ENCODE measurements at places on chromosomes 1 and 21. TPM values are rescaled to one million over a fixed set of nuclear protein-coding genes. Genes with fewer than 3 reads are reported as not detected.

NMNAT1 gene
- 5.3 TPM for total RNA-seq

HP1BP3 gene
- 229 TPM for total RNA-seq

EDN2 gene
- total RNA-seq: 0.28 TPM

AJAP1 gene
- total RNA-seq: not detected

KLHDC7A gene
- total RNA-seq: 14.3 TPM

TSPAN1 gene
- 94.8 TPM for total RNA-seq

GALE gene
- 97.9 TPM for total RNA-seq

ITLN1 gene
- total RNA-seq: 0.54 TPM

SH3BGR gene
- 3.2 TPM for total RNA-seq

ATP1A4 gene
- total RNA-seq: not detected

- no peak for DNase-seq
These were observed 26.4 kb downstream of the ABCA4 start for GRCh38 chr1:94094469-94095111.

DNA sequence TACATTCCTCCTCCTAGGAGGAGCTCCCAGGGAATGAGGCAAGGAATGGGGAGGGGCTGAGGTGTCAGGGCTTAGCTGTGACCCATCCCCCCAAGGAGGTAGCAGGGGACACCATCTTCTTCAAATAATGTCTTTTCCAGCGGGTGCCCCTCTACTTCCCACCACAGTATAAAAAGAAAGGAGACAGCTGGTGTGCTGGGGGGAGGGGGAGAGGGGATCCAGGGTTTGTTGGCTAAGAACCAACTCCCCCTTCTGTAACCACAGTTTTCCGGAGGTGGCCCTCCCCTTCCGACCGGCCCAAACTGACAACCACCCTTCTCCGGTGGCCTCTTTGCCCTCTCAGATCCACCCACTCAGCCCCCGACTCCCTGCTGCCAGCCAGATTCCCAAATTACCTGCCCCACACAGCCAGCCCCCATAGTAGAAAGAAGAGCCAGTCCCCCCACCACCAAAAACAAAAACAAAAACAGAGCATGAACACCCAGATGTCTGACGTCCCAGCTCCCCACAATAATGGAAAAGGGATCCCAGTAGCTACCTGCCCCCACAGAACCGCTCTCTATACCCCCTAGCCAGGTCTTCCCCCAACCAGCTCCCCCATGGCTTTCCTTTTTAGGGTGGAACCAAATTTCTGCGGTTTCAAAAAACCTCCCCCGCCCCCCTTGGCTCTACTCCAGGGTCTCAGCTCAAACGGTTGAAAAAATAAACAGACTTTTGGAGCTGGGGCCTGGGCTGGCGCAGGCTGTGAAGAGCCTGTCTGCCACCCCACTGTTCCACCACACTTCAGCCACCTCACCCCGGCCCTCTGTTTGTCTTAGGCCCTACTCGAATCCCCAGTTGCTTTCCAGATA is 2.1 kb downstream of the ARHGEF2 start:
- DNase-seq: peak; percentile 37

DNA sequence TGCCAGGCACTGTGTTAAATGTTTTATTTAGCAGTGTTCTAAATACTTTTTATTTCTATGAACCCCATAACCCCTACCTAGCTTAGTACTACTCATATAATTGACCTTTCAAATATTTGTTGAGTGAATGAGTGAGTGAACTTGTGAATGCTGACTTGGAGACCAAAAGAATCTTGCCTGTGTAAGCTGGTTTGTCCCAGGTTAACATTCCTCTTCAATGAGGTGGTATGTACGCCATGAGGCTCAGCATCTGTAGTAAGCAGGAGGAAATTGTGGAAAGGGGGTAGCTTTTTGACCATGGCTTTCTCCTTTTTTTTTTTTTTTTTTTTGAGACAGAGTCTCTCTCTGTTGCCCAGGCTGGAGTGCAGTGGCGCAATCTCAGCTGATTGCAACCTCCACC is 14.6 kb downstream of the MED18 start:
- peak; percentile 33 for DNase-seq

GRCh38 chr1:227782226-227782625 is 33.2 kb upstream of the PRSS38 start:
- no peak for DNase-seq

DNA sequence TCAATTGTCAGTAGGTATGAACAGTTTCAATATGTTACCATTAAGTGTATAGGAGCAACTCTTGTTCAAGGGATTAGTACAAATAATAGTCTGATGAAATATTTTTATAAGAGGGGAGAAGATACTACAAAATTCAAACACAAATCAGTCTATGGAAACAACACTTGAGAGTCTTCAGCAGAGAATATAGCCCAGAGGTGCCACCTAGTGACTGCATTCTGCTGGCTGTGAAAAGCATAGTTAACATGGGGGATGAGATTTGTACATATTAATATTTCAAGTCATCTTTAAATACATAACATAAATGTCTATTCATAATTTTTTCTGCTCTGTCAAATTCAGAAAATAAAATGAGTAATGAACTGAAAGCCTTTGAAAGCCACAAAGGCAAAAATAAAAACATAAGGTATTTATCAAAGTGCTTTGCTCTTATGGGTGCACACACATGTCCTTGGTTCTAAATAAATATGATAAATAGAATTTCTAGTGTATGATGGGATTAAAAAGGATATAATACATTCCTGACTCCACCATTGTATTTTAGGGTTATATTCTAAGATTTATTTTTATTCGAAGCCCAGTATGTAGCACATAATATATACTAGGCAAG is 440.9 kb upstream of the ZRANB2 start:
- peak; percentile 51 for DNase-seq

DNA sequence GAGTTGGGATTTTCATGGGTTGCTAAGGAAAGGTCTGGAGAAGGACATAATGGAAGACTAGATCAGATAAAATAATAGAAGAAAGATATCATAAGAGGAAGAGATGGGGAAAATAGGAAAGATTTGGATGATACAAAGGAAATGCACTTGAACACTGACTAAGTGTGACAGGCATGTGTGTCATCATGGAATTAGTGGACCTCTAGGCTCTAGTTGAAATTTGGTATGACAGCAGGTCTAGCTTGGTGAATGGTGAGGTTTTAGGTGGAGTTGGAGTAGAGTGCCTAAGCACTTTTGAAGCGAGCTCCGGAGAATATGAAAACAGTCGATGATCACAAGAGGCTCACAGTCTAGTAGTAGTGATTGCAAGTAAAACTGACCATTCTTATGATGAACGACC is 73.0 kb upstream of the PTGS2 start:
- no peak for DNase-seq

- DNase-seq: peak; percentile 8
These were observed 27.6 kb downstream of the C2CD2 start for GRCh38 chr21:41926117-41926806.

DNA sequence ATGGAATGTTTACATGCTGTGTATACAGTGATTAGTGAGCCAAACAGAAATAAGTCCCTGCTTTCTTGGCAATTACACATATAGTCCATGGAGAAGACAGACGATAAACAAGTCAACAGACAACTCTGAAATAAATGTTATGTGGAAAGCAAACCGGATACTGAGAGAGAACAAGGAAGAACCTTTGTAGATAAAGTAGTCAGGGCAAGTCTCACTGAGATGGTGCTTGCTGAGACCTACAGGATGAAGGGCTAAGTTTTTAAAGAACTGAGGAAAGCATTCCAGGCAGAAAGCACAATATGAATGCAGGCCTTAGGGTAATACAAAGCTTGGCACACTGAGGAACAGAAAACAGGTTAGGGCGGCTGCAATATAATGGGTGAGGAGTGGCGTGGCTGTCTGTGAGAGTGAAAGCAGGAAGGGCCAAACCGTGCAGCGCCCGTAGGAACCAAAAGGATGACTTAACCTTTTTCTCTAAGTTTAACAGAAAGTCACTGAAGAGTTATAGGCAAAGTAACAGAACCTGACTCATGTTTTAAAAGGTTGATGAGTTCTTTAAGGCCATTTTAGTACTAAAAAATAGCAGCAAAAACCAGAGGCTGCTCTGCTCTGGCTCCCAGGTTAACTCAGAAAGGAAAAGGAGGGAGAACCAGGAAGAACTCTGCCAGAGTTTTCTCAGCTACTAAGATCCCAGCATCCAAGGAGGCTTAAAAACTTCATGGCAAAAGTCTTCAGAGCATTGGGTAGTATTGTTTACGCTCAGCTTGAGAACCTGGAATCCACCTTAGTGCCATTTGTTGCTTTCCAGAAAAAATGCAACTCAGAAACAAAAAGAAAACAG is 8.7 kb upstream of the TTF2 start:
- peak; percentile 11 for DNase-seq

DNA sequence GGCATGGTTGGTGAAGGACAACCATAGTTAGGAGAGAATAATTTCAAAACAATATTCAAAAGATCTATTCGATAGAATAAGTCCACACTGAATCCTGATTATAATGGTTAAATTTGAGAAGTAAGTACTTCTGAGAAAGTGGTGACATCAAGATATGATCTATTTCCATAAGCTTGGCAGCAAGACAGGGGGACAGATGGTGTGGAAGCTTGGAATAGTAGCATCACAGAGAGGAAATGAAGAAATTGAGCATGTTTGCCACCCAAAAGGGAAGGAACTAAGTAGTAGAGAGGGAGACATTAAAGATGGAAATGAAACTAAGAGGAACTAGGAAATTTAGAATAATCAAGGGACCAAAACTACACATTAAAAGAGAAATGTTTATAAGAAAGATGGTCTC is 94.5 kb downstream of the OLFM3 start:
- DNase-seq: no peak

- no peak for DNase-seq
These were observed 16.8 kb downstream of the CR2 start for GRCh38 chr1:207470927-207471326.

DNA sequence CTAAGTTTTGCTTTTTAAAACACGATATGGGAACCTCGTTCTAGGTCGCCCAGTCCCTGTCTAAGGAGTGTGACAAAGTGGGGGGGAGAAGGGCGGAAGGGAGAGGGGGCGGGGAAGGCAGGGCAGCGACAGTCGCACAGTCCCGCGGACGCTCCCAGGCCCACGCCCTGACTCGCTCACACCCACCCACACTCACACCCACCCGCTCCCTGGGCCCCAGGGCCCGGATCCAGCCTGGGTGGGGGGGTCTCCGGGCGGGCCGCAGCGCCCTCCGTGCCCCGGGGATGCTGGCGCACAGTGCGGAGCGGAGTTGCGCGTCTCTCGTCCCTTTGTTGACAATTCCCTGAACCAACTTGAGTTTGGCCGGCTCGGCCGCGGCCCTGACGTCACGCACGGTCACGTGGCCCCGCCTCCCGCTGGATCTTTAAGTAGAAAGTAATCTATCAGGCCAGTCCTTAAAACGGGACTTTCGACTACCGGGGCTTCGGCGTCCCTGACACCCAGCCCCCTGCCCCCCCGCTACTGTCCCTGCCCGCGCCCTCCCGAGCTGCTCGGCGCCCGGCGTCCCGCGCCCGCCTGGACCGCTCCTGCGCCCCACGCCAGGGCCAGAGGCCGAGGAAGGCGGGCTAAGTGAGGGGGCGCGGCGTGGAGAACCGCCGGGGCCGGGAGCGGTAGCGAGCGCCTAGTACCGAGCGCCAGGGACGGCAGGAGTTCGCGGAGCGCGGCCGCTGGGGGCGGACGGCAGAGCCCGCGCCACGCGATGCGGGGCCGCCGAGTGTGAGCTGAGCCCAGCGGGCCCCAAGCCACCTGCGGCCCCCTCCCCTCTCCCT is at the start of gene FOXD3:
FOXD3 (plus strand) TSS at position 454 of the 830 bp plus-strand sequence. CDS start 492 bp downstream, outside the sequence.
- peak; percentile 71 for DNase-seq

DNA sequence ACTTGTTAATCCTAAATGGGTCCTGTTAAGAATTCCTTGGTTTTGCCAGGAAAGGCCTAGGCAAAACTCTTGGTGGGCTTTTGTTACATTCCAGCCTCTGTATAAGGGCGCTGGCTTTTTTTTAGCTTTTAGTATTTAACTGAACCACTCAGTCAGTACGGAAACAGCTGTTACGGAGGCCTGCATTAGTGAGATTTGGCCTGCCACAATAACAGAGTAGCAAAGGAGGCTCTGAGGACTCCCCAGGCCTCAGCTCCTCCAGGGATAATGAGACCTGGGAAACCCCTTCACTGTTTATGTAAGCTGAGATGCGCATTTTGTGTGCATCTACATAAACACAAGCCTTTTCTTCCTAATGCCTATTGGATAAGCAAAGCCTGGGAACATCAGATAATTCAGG is 210.2 kb downstream of the APP start:
- no peak for DNase-seq

GRCh38 chr1:206737729-206738201 is 32.8 kb upstream of the IL19 start:
- DNase-seq: no peak

DNA sequence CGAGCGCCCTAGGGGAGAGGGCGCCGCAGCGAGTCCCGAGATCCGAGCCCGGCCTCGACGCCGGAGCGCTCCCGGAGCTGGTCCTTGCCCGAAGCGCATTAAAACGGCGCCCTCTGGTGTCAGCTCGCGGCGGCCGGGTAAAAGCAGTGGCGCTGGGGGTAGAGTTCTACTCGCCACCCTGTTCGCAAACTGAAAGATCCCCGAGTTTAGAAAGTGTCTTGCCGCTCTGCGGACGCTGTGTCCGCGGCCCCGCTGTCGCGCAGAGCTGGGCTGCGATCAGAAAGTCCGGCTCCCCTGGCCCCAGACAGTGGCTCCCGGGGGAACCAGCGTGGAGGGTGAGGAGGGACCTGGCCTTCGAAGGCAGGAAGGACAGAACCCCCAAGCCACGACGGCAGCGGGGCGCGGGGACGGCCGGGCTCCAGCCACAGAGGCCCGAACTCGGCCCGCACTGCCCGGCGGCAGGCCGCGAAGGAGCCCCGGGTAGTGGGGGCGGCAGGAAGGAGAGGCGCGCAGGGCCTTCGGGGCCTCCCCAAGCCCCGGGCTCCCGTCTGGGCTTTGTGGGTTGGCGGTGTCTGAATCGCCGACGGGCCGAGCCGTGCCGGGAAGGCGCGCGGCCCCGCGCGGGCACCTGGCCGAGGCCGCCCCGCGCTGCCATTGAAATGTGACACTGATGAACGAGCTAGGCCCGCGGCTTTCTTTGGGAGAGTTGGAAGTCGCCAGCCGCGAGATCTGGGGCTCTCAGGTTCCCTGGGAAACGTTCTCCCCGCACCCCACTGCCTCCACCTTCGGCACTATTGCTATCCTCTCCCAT is 39.1 kb upstream of the NFIA start:
- peak; percentile 94 for DNase-seq

- peak; percentile 40 for DNase-seq
These were observed 178.9 kb upstream of the CAMK1G start for GRCh38 chr1:209404577-209404976.

DNA sequence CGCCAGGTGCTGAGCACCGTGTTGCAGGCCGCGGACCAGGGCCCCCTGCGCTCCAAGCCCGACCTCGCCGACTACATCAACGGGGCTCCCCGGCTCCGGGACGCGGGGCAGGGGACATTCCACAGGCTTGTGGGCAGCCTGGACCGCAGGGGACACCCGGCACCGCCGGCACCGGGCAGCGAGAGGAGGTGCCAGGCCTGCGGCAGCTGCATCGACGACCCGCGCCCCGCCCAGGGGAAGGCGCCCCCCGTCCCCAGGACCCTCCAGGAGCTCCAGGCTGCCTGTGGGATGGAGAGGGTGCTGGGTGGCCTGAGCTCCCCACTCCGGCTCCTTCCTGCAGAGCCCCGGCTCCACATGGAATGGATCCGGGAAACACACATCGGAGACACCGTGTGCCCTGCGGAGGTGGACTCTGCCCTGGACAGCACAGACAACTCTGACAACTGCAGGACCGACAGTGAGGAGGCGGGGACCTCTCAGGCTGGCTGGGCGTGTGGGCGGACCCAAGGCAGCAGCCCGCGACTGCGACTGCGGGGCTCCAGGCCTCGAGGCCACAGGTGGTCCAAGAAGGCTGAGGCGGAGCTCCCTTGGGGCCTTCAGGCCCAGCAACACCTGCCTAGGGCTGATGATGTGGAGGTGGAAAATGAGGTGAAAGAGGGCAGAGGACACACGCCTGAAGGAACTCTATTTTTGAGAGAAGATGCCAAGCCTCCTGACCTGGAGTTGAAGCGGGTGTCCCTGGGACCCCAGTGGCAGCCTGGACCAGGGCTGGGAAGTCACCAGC is 22.8 kb downstream of the KIAA1614 start:
- no peak for DNase-seq

All from Calu3 (cell line).